ENCODE measurements at places on chromosomes 12 and 14.

- DNase-seq = no peak
Observed at GRCh38 chr14:28102001-28102400, 664.6 kb upstream of the FOXG1 start.

DNA sequence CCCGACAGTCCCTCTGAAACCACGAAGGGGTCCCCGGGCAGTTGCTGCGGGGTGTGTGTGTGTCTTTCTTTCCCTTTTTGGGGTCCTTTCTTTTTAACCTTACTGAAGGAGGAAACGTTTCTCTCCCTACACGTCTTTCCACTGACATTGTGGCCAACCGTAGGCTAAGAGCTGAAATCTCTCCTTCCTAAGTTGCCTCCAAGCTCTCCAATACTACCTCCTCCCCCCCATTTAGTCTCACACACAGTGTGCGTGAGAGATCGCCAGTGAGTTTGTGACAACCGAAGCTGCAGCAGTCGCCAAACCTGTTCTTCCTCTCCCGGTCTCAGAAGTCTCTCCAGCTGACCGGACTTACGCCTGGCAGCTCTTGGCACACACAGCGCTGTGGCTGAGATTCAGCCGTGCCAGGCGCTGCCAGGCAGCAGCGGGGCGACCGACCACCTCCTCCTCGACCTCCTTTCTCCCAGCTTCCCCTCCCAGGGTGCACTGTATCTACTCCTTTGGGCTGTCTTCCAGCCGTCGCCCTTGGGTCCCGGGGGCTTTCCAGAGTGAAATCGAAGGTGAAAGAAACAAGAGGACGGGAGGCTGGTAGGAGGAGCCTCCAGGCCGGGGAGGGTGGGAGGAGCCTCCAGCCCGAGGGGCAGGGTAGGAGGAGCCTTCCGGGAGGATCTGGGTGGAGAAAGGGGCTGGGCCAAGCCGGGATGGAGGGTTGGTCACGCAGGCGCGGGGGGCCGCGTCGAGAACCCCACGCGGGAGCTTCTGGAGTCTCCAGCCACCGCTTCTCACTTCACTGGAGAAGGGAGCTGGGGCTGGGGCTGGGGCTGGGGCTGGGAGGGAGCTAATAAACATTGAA is at the start of gene TMTC2:
TSS of gene TMTC2 (plus strand) at position 739 of the 853 bp plus-strand sequence.
- DNase-seq = peak; percentile 80

GRCh38 chr14:92121207-92121669 is 268 bp downstream of the NDUFB1 start:
- no peak for DNase-seq

DNA sequence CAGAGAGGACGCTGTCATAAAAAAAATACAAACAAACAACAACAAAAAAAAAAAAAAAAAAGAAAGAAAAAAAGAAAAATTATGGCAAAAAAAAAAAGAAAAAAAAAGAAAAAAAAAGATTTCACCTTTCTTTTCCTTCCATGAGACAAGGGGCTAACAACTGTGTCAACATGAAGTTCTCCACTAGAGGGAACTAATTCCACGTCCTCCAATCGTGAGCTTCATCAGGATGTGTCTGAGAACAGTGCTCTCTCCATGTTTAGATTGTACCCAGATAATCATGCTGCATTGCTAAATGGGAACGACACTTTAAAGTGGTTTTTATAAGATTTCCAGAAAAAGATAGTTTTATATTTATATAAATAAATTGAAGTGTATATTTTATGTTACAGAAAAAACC is 96.2 kb upstream of the PTPRB start:
- no peak for DNase-seq

DNA sequence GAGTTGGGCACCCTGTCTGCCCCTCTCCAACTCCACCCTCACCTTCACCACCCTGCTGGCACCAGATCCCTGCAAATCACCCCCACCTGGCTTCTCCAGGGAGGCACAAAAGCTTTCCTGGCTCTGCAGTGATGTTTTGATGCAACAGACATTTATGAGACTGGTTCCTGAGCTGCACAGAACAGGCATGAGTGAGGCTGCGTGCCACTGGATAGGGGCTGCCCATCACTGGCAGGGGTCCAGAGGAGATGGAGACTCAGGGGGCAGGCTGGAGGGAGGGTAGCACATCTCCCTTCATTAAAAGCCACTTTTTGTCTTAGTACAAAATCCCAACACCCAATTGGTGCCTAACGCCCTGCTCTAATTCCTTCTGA is 17.3 kb upstream of the ZDHHC22 start:
- DNase-seq = no peak
